ENCODE measurements at places on chromosomes 13 and 19.

DNA sequence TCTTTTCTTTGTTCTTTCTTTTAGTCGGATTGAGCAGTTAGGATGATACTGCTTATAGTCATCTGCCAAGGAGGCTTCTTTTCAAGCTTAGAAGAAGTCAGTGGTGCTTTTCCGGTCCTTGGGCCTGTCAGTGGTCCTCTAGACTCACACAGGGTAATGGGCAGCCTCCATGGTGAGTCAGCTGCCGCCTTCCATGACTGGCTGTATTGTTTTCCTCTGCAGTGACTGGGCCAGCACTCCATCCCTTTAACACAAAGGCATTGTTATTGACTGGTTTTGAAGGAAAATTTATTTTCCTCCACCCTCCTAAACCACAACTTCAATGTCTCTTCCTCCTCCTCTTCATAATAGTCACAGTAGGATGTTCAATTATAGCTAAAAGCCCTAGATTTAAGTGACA lies 47.1 kb upstream of the CNMD start:
- no peak for DNase-seq

DNA sequence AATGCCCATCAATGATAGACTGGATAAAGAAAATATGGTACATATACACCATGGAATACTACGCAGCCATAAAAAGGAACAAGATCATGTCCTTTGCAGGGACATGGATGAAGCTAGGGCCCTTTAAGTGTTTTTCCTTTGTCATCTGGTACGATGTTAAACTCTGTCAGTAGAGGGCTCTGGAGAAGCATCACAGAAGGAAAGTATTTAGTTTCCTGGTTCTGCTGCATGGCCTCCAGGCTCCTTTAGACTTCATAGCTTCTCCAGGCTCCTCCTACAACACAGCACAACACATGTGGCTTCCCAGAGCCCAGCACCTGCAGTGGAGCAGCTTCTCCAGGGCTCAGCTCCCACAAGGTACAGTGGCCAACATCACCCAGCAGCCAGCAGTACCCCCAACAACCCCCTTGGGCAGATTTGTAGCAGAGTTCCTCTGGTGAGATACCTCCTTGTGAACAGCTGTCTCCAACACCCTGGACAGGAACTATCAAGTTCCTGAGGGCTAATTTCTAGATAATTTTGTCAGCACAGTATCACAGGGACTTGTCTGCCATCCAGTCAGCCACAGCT lies 63.4 kb downstream of the KCTD12 start:
- DNase-seq = no peak

DNA sequence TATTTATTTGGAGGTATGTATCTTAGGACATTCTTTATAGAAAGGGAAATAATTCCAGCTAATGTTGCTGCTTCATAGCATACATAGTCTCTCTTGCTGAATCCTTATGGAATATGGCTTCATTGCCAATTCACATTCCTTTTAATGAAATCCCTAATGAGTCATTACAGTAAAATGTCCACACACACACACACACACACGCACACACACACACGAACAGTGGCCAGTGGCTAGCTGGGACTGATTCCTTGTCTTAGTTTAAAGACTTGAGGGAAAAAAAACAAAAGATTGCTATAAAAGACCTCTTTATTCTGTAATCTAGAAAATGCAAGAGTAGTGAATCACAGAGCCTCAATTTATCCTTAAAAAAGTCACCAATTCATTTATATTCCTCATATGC lies 301.6 kb downstream of the SLITRK6 start:
- DNase-seq = no peak

GRCh38 chr19:17473041-17473440 lies 2.7 kb downstream of the SLC27A1 start:
- DNase-seq = no peak

DNA sequence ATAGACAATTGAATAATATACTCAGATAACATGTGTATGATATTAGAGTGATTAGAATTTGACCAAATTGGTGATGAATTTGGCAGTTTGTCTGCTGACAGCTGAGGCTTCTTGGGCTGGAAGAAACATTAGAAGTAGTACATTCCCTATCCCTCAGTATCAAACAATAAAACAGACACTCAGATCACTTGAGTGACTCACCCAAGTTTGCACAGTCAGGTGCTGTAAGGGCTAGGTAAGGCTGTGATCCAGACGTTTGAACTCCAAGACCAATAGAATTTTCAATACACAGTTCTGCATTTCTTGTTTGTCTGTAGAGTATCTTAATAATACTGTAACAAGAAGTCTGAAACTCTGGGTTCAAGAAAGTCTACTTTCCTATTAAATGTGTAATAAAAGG lies 223.5 kb downstream of the POSTN start:
- DNase-seq = no peak

- no peak for DNase-seq
Observed at GRCh38 chr19:18904334-18905057, 8.5 kb upstream of the CERS1 start.

DNA sequence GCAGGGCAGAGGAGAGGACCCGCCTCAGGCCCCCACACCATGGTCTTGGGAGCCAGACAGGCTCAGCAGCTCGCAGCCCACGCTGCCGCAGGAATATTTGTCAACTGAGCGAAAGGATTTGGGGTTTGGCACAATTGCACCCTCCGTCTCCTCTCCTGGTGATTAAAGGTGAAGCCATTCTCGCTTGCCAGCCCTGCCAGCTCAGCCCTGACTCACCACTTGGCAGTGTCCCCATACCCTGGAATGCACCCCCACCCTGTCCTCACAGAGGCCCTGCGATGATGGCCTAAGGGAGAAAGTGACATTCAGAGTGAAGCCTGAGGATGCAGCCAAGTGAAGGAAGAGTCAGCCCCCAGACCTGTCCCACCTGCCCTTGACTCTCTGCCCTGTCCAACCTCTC lies 18.8 kb downstream of the CYTH2 start:
- DNase-seq = no peak

DNA sequence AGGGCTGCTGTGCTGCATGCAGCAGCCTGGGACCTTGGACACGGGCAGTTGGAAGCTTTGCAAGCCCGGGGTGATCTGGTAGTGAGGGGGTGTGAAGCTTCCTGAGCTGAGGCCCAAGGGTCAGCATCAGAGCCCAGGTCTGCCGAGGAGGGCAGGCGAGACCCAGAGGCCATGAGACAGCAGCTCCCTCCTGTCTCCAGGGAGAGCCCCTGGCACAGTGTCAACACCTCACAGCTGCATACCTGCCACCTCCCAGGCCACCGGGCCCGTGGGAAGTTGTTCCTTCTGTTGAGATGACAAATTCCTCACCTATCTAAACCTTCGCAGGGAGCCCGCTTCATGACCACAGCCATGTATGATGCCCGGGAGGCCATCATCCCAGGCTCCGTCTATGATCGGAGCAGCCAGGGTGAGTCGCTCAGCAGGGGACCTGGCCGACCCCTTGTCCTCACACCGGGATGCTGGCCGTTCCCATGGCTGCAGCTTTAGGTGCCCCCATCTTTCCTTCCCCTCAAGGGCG lies 32.1 kb downstream of the CERS1 start:
- no peak for DNase-seq

- DNase-seq = no peak
Observed at GRCh38 chr13:74703855-74704387, 569.7 kb upstream of the KLF12 start.

GRCh38 chr13:44331446-44331845 lies 42.2 kb upstream of the SERP2 start:
- no peak for DNase-seq

DNA sequence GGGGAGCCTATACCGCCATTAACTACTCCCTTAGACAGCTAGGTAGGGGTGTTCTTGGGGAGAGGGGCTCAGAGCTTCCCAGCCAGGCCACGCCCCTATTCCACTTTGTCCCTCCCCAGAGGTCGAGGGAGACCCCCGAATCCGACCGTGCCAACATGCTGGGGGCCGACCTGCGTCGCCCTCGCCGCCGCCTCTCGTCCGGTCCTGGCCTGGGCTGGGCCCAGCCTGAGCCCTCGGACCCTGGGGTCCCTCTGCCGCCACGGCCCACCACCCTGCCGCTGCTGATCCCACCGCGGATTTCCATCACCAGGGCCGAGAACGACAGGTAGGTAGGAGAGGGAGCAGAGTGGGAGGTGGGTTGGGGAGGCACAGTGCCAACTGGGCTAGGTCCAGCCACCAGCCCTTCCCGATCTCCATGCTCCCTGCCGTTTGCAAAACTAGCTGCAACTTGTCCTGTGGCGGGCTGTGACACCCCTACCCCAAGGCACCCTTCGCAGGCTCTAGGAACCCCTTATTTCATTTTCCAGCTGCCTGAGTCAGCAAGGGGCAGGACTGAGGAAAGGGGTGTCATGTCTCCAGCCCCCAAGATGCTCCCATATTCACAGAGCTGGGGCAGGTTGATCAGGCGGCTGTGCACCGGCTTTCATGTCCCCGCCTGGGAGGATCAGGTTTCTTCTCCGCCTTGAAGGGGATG lies 2.6 kb upstream of the PDE4A start:
- DNase-seq = no peak

- DNase-seq = no peak
Observed at GRCh38 chr19:11821474-11822109, 7.5 kb downstream of the ZNF440 start.

DNA sequence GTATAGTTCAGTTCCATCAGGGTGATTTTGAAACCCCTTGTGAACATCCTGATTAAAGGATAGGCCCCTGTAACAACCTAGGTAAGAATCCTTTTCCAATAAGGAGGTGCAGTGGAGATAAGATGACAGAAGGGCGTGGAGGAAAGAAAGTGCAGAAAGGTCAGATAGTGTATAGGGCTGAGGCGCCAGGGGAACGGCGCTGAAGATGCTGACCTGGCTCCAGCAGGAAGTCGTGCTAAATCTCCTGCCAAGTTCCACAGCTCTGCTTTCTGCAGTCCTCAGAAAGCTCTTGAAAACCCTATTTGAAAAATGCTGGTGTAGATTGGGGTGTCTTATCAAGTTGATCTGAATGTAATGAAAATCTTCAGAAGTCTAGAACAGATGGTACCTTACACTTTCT lies 221.7 kb downstream of the COG6 start:
- DNase-seq = no peak

GRCh38 chr19:17627921-17628320 lies 60.2 kb downstream of the UNC13A start:
- no peak for DNase-seq

DNA sequence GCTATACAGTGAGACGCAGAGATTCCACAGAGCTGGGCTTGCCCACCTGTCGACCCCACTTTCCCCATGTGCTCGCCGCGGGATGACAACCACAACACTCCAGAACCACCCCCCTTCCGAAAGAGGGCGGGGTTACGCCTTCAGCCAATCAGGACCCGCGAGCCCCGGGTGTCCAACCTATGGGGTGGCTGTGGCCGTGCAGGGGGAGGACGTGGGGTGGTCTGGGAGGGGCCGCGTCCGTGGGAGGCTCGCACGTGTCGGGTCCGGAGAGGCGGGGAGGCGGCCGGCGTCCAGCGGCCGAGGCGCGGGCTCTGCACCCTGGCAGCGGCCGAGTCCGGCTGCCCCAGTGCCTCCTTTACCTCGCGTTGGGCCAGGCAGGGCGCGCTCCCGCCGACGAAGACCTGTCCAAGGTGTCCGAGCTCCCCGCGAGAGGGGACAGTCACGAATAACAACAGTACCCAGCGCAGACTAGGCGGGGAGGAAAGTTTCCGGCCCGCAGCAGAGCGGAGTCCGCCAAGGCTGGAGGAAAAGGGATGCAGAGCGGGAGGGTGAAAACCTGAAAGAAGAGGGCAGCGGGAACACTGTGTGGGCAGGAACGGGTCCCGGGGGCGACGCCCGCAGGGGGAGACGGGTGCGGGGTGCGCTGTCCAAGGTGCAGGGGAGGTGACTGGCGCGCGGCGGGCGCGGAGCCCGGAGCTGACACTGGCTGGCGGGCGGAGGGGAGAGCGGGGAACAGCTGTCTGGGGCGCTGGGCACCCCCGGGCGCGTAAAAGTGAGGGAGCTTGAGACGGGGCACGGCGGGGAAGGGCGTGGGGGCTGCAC lies 911 bp downstream of the ENOX1 start:
- no peak for DNase-seq
